ENCODE measurements at places on chromosomes 5 and 9.

- DNase-seq: no peak
These were observed 6.1 kb upstream of the CEP72 start for GRCh38 chr5:606061-606460.

GRCh38 chr5:172399826-172400225, 54.5 kb downstream of the SH3PXD2B start:
- DNase-seq: no peak

DNA sequence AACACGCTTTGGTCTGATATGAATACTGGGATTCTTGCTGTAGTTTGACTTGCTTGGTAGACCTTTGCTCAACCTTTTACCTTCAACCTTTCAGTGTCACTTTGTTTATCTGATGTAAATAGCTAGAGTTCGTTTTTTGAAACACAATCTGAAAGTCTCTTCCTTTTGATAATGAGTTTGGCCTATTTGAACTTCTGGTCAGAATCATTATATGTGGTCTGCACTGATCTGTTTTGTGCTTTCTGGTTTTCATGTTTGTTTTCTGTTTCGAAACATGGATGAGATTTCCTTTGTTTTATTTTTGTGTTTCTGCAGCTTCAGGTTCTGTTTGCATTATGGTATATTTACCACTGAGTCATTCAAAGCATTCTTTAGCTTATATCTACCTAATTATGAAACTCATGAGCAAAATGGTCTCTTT, 217.5 kb downstream of the GABBR2 start:
- DNase-seq: no peak

DNA sequence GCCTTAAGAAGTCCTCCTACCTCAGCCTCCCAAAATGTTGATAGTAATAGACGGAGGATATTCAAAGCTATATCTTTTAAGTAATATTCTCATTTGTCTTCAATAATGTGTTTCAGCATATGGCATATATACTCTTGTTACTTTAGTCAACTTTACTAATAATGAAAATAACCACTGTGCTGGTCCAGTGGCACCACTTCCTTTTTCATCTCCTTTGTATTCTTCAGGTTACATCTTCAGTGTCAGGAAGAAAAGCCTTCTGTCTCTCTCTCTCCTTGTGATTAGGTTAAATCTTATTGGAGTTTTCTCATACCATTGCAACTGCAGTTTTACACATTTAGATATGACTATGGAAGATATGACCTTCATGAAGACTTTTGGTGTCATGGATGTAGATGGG, 31.3 kb downstream of the PARP8 start:
- DNase-seq: no peak

DNA sequence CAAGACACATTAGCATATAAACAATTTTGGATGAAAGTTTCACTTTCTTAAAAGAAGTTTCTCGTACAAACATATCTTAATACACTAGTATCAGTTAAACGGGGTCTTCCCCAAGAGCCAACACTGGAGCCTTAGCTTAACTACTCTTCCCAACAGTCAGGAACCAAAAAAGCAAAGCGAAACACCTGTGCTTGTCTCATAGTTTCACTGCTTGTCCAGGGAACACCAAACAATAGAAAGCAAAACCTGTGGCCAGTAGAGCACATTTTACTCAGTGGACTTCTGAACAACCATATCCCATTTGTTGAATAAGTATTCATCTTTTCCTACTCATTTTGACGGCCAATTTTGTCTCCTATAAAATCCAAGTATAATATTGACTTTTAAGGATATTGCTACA, 391.4 kb downstream of the ELAVL2 start:
- no peak for DNase-seq

DNA sequence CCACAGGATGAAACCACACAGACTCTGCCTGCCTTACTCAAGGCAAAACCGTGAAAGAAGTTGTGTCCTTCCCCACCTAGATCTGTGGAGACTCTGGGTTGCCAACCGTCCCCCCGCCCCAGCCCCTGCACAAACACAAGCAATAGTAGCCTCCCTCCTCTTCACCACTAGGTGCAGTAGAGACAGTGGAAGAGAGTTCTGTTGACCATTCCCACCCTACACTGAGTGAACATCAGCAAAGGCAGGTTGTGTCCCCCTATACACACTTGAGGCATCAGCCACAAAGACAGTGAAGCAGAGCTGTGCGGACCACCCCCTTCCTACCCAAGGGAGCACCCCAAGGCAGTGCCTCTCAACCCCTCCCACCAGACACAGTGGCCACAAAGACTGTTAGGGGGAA, 223.7 kb upstream of the NFIL3 start:
- no peak for DNase-seq

GRCh38 chr5:2524620-2525019, 226.9 kb downstream of the IRX2 start:
- DNase-seq: no peak

DNA sequence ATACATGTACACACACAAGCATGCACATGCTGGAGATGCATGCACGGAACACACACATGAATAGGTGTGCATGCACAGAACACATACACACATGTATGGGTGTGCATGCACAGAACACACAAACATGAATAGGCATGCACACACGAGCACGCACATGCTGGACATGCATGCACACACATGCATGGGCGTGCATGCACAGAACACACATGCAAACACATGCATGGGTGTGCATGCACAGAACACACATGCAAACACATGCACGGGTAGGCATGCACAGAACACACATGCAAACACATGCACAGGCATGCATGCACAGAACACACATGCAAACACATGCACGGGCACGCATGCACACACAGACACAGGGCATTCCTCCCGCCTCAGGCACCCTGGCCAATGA, 382.3 kb downstream of the IRX2 start:
- no peak for DNase-seq

DNA sequence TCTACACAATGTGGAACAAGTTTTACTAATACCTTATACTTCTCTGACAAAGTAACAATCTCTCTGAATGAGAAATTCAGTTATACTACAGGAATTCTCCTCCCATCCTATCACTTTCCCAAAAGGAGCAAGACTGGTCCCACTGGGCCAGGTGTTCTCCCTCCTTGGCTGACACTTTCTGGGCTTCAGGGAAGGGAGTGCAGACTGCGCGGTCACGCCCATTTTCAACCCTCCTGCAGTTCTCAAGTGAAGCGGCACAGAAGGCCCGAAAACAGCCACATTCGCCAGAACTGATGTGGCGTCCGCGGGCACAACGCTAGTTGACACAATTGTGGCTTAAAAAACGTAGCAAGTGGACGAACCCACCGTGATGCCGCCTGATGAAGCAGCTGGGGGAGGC, 603 bp downstream of the SAXO1 start:
- no peak for DNase-seq

GRCh38 chr9:116313638-116314037, 160.0 kb downstream of the PAPPA start:
- DNase-seq: no peak
